ENCODE measurements at places on chromosomes 2 and 18.

- DNase-seq = no peak
These were observed 407.7 kb upstream of the SLC8A1 start for GRCh38 chr2:40859617-40860016.

DNA sequence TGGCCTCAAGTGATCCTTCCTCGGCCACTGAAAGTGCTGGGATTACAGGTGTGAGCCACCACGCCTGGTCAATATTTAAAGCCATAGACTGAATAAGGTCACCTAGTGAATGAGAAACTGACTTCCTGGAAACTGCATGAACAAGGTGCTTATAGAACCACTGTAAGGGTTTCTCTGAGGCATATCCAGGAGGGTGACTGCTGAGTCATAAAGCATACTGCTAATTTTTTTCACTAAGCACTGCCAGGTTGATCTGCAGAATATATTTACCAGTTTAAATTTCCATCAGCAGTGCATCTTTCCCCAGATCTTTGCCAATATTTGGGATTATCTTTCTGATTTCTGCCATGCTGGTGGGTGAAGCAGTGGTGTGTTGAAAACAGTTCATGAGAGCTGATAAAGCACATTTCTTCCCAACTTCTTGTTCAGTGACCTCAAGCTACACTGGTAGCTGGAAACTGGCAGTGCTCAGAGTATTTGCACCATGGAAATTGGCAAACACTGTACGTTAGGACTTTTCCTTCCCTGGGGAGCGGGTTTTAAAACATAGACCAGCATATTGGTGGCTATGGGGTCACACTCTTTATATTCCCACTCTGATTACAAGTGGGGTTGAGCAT is 4.2 kb upstream of the CLIP4 start:
- DNase-seq = no peak

GRCh38 chr18:50816419-50817166 is 3.2 kb downstream of the MRO start:
- no peak for DNase-seq

- peak; percentile 90 for DNase-seq
These were observed 78.8 kb downstream of the TGOLN2 start for GRCh38 chr2:85248773-85249509.

DNA sequence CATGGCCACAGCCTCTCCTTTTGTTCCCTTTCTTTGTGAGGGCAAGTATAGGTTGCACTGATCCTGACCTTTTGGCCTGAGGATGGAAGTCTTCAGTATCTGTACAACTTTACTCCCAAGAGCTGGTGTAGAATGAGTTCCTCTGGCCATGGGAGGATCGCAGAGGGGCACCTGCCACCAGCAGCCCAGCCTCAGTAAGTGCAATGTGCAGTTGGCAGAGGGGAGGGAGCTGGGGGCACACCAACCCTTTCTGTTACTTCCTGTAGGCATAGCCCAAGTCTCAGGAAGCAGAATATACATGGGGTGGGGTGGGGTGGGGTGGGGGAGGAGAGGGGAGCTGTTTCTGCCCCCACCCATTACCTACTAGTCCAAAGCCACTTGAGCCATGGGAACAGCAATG is 65.1 kb upstream of the AQP4 start:
- DNase-seq = no peak

Data from GM04504 (cell line).